Stimulated activated CD8-positive, alpha-beta memory T cell treated with anti-CD3 and anti-CD28 coated beads, Interleukin-4, amount 100 ng/mL, for 4 hours (primary cell): ENCODE measurements at places on chromosomes 5 and 9.

- DNase-seq: no peak
These were observed 69.8 kb downstream of the DOCK2 start for GRCh38 chr5:169706758-169707450.

GRCh38 chr5:33601881-33602280 lies 161.1 kb downstream of the TARS1 start:
- DNase-seq: no peak

DNA sequence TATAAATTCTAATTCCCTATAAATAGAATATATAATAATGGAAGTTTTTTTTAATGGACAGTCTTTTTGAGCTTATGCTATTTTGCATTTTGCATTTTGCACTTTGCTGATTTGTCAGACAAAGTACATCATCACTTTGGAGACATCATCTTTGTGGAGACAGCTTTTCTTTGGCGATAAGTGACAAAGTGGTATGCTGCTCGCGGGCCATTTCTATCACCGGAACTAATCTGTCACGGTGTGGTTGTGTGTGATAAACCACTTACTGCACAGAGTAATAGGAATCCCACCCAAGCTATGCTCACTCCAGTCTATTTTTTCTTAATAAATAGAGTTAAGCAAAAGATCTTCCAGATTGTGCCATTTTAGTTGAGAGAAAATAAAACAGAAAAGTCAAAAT lies 133.1 kb downstream of the MACIR start:
- DNase-seq: no peak

DNA sequence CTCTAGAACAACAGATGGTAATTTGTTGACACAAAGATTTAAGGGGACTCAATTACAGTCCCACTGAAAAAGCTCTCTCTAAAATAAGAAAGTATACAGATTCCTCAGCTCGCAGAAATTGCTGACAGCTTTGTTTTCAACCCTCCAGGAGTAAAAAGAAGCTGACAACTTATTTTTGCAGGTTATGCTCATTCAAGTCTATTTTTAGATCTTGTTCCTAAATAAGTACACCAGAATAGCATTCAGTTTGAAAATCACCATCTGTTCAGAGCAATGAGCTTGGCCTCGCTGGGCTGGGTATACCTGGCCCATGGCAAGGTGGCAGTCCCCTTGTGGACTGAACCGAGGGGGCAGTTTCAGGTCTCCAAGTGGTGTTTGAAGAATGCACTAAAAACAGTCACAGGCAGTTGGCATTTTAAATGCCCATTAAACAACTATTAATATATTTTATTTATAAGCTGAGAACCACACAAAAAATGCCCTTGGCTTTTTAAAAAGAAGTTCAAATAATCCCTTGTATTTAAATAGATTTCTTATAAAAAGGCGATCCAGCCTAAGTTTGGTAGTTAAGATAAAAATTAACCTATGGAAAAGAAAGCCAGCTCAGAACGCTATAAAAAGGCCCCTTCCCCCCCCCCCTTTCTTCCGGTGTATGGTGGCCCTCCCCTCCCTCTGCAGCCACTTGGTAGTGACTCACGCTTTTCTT lies 169.2 kb downstream of the AUH start:
- no peak for DNase-seq

DNA sequence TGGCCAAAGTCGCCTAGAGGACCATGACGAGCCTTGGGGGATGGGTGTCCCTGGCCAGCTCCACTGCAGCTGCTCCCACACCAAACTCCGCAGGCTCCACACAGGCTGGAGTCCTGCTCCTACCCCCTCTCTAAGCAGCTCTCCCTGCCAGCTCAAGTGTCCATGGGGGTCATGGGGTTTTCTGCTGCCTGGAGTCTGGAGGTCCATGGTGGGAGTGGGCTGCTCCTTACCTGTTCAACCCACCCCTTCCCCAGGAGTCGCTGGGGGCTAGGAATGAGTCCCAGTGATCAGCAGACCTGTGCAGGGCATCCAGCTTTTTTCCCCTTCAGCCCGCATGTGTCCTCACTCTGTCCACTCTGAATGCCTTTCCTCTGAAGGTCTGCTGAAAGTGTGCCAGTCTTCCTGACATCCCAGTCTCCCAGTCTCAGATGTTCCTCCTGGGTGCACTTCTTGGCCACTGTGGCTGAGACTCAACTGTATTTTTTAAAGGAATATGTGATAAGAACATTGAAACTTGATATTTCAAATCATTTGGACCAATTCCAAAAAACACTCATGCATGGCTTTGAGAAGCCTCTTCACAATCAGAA lies 261.3 kb upstream of the ANKH start:
- DNase-seq: no peak

GRCh38 chr5:143837306-143837848 lies 25.4 kb downstream of the HMHB1 start:
- no peak for DNase-seq

- DNase-seq: no peak
These were observed 54.8 kb upstream of the FBXL17 start for GRCh38 chr5:108436696-108437095.

DNA sequence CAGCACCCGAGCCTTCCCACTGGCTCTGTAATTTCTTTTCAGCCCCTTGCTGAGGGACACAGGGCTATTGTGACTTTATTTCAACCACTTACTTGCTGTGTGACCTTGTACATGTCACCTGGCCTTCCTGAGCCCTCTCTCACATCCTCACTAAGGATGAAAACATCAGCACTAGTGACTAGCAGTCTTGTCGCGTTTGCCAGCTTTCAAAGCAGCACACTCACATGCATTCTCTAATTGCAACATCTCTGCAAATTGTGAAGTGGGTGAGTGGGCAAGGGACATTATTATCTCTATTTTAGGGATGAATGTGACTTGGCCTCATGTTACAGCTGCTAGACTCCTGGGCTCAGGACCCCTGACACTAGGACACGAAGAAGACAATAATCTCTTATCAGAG lies 144.5 kb downstream of the SEC61B start:
- DNase-seq: no peak

- no peak for DNase-seq
These were observed 391.9 kb upstream of the PRR16 start for GRCh38 chr5:120072068-120072761.

DNA sequence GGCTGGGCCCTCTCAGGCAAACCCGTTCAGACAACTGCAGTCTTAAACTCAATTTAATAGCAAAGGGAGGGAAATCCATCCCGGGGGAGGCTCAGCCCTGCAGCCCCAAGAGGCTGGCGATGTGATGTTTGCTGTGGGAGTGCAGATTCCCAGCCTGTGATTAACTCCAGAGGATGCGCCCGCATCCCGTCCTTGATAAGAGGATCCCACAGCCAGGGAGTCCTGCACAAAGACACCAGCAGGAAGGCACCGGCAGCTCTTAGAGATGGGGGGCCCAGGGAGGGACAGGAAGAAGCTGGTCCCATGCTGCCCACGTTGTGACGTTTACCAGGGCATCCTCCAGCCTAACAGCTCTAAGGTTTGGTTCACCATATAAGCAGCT lies 64.7 kb downstream of the MRPL36 start:
- DNase-seq: no peak

DNA sequence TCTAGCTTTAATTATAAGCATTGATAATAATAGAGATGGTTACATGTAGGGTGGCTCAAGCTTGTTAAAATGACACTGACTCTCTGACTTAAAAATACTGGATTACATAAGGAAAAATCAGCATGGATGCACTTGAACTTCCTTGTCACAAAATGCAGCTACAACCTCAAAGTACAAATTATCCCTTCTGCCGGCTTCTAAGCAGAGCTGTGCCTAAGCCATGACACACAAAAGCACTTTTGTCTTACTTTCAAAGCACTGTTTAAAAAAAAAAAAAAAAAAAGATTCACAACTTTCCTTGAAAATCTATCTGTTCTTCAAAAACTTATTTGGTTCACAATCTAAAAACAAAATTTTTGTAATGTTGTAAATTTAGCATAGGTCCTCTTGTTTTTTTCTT lies 36.4 kb upstream of the ZFAND5 start:
- no peak for DNase-seq
